Neural cell (in vitro differentiated cells): ENCODE measurements at places on chromosomes 13 and 19. TPM values are rescaled to one million over a fixed set of nuclear protein-coding genes. Genes with fewer than 3 reads are reported as not detected.

Gene UGGT2
- polyA plus RNA-seq, result 31.1 and 35.3 TPM in 2 replicates

Gene SIAH3
- polyA plus RNA-seq, result 4.0 and 4.9 TPM in 2 replicates

Gene ALKBH6
- polyA plus RNA-seq, result 45.6 and 63.2 TPM in 2 replicates

Gene LCP1
- 0.36 and 0.76 TPM in 2 replicates for polyA plus RNA-seq

Gene C1QTNF9B
- polyA plus RNA-seq, result 0.24 and 1.5 TPM in 2 replicates

Gene SPIB
- not detected in 2 replicates for polyA plus RNA-seq

Gene GAPDHS
- not detected in 2 replicates for polyA plus RNA-seq

Gene VSTM2B
- polyA plus RNA-seq, result 24.4 and 32.1 TPM in 2 replicates

Gene CLEC4M
- polyA plus RNA-seq, result not detected in 2 replicates

Gene SYNE4
- polyA plus RNA-seq, result 0.16 and 0.19 TPM in 2 replicates

Gene FGF22
- 0.48 TPM in 1 of 2 replicates, not detected in the other for polyA plus RNA-seq

Gene POU2F2
- polyA plus RNA-seq, result 7.7 and 12.4 TPM in 2 replicates

Gene HS6ST3
- polyA plus RNA-seq, result 10.9 and 12.3 TPM in 2 replicates

Gene FXYD1
- polyA plus RNA-seq, result not detected in 2 replicates

Gene MEF2B
- 0.22 TPM in 1 of 2 replicates, not detected in the other for polyA plus RNA-seq

Gene SYCN
- not detected in 2 replicates for polyA plus RNA-seq

Gene SYNGR4
- polyA plus RNA-seq, result not detected in 2 replicates

Gene ABHD8
- 28.1 and 31.6 TPM in 2 replicates for polyA plus RNA-seq
